ENCODE measurements at places on chromosomes 3 and 15. TPM values are rescaled to one million over a fixed set of nuclear protein-coding genes. Genes with fewer than 3 reads are reported as not detected.
A peak's percentile ranks its signal among the peaks of the same experiment; 100 is the strongest.

The RNF168 gene
- 6.8 TPM for total RNA-seq

The GPX1 gene
- total RNA-seq, result 533 TPM

The GP5 gene
- under 0.01 TPM for total RNA-seq

The TRH gene
- not detected for total RNA-seq

The DTWD1 gene
- 7.9 TPM for total RNA-seq

The STX19 gene
- 0.53 TPM for total RNA-seq

The CCK gene
- total RNA-seq, result 1.1 TPM

DNA sequence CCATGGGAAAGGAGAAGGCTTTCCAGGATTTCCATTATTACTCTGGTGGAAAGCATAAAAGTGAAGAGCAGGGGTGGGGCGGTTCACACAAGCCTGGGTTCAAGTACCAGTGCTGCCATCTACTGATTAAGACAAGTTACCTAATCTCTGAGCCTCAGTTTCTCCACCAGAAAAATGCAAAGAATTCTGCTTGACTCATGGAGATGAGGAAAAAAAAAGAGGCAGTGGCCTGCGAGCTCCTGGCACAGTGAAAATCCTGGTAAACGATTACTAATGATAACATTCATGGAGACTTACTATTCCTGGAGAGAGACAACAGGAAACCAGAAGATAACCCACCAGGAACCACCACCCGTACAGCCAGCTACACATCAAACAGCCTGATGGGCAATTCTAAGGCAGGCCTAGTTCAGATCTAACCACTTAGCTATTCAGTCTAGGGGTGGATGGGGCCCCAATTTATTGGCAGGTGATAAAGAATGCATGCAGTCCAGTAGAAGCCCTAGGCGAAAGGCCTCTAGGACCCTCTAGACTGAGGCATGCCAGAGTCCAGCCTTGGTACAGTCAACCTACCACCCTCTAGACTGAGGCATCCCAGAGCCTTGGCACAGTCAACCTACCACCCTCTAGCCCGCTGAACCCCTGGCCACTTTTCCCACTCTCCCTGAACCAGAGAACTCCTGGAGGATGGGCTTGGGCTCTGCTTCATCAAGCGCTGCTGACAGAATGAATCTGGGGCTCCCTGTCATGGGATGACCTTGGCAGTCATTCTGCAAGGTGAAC lies 2.5 kb downstream of the AMOTL2 start:
- no peak for DNase-seq

- DNase-seq, result peak; percentile 83
These were observed 413.0 kb downstream of the RBMS3 start for GRCh38 chr3:29693863-29694262.

DNA sequence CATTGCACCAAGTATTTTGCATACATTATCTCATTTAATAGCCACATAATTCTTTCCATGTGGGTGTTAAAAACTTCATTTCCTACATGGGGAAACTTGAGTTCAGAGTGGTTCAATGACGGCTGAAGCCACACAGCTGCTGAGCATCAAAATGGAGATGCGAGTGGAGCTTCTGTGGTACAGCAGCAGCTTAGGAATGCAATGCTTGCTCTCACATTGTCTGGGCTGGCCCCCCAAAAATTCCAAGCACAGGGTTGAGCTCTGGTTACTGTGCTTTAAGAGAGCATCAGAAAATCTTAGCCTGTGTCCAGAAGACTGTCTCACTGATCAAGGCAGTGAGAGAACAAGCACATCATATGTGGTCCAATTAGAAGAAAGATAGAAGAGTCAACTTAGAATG lies 57.4 kb upstream of the GADL1 start:
- no peak for DNase-seq

GRCh38 chr3:194397757-194398312 lies 1.2 kb downstream of the GP5 start:
- peak; percentile 1 for DNase-seq

DNA sequence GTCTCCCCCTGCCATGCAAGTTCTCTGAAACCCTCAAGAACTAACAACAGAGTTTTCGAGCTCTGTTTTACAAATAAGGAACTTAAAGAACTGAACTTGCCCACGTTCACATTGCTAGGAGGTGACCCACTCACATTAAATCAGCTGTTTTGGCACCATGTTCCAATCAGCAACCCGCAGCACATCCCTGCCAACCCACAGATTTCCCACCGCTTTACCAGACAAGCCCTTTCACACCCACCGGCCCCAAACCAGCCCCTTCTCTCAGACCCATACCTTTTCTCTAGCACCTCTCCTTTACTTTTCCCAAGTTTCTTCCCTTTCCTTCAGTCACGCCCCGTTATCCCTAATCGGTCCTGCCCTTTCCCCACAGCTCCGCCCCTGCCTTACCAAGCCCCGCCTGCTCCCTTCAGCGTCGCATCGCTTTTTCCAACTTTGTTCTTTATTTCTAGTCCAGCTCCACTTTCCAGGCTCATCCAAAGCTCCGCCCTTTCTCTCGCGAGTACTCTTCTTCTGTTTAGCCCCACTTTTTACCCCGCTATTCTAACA lies 804 bp upstream of the BRPF1 start:
- no peak for DNase-seq

DNA sequence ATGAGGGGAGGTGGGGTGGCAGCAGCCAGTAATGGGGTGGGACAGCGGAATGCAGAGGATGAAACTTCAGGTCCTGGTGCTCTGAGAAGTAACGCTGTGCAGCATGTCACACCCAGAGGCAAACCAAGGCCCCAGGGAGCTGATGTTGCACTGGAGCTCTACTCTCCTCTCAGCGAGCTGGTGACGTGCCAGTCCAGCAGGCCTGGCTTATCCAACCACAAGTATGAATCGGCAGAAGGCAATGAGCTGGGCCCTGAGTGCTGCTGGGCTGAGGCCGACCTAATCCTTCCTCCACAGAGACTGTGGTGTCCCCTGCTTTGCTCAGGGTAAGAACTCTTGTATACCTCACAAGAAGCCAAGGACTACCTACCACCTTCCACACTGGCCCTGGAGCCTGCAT lies 30.5 kb downstream of the CD86 start:
- DNase-seq, result no peak

DNA sequence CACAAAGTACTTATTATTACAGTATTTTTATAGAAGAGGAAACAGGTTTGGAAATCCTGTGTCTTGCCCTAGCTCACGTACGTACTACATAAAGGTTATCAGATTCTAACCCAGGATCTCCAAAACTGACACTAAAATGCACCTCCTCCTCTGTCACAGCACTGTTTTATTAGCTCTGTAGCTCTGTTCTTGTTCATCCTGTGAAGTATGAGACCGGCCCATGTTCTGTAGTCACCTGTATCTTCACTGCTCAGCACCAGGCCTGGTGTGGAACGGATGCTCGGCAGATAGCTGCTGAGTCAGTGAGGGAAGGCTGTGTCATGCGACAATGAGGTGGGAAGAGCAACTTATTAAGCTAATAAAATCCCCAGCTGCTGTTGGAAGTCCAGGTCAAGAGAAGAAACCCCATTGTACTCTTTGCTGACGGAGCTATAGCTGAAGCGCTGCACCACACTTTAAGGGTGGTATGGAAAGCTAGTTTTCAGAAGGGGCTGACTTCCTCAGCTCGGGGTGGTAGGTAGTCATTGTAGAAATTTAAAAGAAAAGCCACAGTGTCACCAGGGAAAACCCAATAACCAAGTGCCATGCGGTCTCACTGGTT lies 22.8 kb downstream of the BCL2A1 start:
- no peak for DNase-seq

DNA sequence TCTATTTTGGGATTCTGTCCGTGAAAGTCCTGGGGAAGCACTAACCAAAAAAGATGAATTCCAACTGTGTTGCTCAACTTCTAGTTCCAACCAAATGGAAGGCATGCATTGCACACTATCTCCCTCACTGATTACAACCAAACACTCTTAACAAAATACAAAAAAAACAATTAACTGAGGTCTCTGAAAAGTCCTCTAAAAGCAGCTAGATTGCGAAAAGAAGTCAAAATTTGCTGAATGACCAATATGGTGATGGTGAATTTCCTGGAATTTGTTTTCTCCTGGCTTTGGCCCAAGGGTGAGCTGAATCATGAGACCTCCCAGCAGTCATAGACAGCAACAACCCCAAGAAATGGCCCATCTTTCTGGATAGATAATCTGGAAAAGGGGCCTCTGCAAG lies 28.3 kb downstream of the CYP19A1 start:
- peak; percentile 47 for DNase-seq

GRCh38 chr3:164488893-164489292 lies 589.4 kb downstream of the SI start:
- DNase-seq, result no peak

GRCh38 chr3:94127115-94127514 lies 64.3 kb downstream of the NSUN3 start:
- no peak for DNase-seq

DNA sequence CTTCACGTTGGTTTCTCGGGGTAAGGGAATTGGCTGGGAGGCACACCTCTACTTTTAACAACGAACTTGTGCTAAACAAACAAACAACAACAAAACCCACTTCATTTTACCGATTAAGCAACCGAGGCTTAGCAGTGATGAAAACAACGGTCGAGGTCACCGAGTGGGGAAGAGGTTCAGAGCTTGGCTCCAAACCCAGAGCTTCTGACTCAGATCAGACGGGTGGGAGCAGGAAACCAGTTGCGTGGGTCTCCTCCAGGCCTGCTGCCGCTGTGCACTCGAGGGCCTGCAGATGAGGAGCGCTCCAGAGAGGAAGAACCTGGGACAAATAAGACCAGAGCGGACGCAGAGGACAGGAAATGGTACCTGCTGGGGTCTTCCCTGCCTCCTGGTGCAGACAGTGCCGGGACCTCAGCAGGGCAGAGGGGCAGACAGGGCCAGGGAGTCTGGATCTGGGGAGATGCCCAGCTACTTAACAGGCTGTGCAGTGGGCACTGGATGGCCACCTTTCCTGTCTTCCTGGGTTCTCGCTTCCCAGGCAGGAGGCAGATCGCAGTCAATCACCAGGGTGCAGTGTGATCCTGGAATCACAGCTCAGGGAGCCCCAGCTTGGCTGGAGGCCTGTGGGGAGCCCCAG lies 99.0 kb upstream of the MEF2A start:
- DNase-seq, result no peak

DNA sequence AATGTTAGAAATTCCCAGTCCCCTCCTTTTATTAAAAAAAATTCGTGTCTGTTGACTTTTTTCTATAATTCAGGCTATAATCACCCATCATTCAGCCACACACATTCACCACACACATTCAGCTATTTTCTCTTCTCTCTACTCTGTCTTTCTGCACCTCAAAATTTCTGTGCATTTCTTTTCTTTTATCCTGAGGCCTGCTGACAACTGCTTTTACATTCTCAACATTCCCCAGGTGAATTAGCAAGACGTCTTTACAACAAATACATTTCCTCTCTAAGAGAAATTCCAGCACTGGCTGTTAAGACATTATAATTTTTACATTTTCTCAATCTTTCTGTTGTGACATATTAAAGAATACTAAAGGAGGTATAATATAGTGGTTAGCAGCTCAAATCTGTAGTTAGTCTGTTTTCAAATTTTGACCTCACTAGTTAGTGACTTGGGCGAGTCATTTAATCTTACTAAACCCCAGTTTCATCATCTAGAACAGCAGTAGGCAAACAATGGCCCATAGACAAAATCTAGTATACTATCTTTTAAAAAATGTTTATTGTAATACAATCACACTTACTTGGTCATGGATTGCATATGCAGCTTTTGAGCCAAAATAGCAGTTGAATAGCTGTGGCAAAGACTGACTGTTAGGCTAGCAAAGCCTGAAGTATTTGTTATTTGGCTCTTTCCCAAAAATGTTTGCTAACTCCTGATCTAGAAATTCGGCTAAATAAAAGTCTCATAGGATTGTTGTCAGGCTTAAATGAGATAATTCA lies 350.7 kb downstream of the NSUN3 start:
- DNase-seq, result peak; percentile 27

DNA sequence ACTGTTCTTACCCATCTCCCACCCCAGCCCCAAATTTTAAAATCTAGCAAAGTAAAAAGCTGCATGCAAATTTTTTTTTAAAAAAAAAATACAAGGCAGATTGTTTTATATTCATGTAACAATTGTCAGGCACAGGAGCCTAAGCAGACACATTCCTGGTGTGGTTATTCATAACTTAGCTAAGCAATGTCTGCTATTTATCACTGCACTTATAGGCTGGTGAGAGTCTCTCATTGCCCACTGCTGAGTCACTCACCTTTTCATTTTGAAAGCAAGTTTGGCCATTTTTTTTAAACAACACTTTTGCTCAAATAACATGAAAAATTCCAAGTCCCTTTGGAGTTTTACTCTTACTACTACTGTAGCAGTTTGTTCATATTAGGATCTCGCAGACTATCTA lies 413.9 kb downstream of the RBMS3 start:
- peak; percentile 94 for DNase-seq

- no peak for DNase-seq
These were observed 205.9 kb upstream of the RGMA start for GRCh38 chr15:93294896-93295295.

DNA sequence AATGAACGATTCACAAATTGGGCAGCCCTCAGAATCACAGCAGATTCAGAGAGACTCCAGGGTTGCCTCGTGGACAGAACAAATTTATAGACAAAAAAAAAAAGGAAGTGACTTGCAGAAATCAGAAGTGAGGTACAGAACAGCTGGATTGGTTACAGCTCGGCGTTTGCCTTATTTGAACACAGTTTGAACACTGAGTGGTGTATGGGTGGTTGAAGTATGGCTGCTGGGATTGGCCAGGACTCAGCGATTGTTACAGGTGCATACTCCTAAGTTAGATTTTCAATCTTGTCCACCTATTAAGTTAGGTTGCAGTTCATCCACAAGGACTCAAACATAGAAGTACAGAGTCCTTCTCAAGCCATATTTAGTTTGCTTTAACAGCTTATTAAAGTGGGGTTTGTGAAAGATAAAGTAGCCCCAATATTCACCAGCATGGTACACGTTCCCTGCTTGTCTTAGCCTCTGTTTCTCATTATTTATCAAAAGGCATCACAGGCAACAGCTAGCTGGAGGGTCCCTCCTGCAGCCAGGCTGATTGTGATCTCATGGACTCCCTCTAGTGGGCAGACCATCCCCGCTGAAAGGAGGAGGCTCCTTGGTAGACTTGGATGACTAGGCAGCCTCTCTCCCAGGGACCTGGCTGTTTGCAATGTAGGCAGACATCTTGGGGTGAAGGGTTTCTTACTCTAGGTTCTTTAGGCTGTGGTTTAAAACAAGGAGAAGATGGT lies 17.6 kb upstream of the ALDH1L1 start:
- DNase-seq, result peak; percentile 63

DNA sequence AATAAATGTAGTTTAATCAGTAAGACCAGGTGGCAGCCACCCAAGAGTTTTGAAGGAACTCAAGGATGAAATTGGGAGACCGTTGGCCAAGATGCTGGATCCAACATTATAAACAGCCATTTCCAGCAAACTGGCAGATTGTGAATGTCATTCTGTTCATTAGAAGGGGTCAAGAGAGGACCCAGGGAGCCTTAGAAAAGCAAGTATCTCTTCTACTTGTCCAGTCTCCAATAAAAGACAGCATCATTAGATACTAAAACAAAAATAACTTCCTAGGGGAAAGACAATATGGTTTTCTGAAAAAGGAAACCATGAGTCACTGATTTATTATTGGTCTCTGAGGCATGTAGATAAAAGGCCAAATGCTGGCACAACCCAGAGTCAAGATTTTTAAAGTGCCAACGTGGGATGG lies 67.9 kb downstream of the GADL1 start:
- DNase-seq, result peak; percentile 14

All from bronchial epithelial cell (primary cell).